Ovary (tissue), 10 donors: ENCODE measurements at places on chromosomes 6 and 20. TPM values are rescaled to one million over a fixed set of nuclear protein-coding genes. Genes with fewer than 3 reads are reported as not detected.

- H3K4me3 ChIP-seq = no peak overlapping the region
- no peaks in the 10 kb centered on the region for H3K4me1 ChIP-seq
- no peaks in the 10 kb centered on the region for H3K36me3 ChIP-seq
- DNase-seq = no peak
Observed at GRCh38 chr6:141152951-141153350, 979.8 kb upstream of the GJE1 start.

- H3K36me3 ChIP-seq = no peaks in the 10 kb centered on the region
- no peak overlapping the region for H3K4me3 ChIP-seq
- peak overlapping the region; percentile 29 for H3K27ac ChIP-seq
- H3K4me1 ChIP-seq = peaks cover 9% of the 10 kb centered on the region
- peak; percentile 77 for DNase-seq
Observed at GRCh38 chr6:13445005-13445743, 42.2 kb downstream of the GFOD1 start.

DNA sequence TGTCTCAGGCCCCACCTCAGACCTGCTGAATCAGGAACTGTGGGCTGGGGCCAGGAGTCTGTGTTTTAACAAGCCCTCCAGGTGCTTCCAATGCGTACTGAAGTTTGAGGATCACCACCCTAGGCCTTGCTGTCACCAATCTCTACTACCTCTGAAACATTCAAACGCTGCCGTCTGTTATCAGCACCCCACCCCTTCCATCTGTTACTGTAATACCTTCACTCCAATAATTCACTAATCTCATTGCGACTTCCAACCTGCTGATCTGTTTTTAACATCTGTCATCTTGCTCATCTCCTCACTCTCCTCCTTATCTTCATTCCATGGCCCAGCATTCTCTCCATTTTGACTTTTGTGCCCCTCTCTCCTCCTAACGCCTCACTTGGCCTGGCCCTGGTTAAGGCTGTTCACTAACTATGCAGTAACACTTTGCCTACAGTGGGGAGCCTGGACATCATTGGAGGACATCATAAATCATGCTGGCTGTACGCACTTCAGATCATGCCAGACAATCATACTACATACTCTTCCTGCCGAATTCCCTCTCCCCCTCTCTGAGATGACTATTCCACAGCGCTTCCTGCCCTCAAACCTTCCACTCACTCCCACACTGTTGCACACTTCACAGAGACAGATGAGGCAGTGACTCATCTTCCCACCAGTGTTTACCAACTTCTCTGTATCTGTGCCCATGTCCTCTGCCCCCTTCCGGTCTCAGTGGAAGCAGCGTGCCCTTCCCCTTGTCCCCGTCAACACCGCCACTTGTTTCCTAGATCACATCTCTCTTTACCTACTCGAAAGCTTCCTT is 3.0 kb upstream of the GUCA1B start:
- no peak overlapping the region for H3K4me3 ChIP-seq
- H3K27me3 ChIP-seq = no peaks in the 10 kb centered on the region
- no peaks in the 10 kb centered on the region for H3K4me1 ChIP-seq
- H3K27ac ChIP-seq = no peak overlapping the region

GRCh38 chr6:13216236-13217014 is 111.9 kb downstream of the TBC1D7 start:
- no peak for DNase-seq
- no peak overlapping the region for H3K27ac ChIP-seq
- no peaks in the 10 kb centered on the region for H3K36me3 ChIP-seq

DNA sequence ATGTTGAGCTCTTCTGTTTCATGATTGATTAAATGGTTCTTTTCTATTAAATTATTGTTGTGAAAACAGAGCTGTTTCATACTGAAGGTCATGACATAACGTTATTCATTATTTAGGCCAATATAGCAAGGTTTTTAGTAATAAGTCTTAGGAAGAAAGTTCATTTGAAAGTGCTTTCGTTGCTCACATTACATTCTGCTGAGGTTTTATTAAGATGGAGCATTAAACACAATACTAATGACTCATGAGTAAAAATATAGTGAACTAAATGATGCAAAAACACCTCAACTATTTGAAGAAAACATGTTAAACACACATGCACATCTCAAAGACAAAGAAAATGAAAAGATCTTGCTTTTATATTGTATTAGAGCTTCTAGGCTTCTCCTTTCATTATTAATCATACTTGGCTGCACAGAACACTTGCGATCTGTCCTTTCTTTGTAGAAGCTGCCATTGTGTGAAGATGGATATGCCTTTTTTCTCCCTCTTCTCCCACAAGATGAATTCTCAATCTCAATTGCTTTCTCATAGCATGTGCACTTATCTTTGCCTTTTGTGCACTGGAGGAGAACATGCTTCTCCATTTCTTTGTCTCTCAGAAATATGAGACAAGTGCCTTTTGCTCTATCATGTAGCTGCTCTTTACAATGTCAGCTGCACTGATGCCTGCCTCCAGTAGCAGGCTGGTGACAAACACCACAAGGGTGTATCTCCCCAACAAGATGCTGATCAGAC is 312.4 kb downstream of the PHF3 start:
- DNase-seq = no peak
- no peaks in the 10 kb centered on the region for H3K36me3 ChIP-seq
- no peak overlapping the region for H3K27ac ChIP-seq

The GDAP1L1 gene
- 1.6 TPM for total RNA-seq

The SEMG1 gene
- not detected for total RNA-seq

The XKR7 gene
- total RNA-seq = not detected

The SSTR4 gene
- not detected for total RNA-seq
